Fibroblast of skin of right quadriceps (primary cell): ENCODE measurements at places on chromosomes 1 and 21.

DNA sequence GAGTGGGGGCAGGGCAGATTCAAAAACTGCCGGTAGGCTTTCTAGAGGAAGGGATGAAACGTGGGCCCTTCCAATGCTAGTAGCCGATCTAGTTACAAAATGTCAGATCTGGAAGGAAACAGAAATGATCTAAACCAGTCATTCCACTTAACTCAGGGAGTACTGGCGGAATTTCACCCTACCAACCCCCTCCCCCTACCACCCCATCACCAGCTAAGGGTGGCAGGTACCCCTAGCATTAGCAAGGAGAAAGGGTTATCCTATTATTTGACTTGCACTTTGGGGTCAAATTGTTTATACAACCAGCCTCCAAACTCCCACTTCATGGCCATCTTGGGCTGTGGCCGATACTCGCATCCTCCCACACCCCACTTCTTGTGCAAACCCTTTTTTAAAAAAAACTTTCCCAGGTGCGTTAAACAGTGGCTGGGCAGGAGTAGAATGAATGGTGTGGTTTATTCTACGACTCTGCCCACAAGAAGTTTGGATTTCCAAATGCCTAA is 644 bp upstream of the MRPL24 start:
- DNase-seq, result no peak

GRCh38 chr1:204478172-204478899 is 16.3 kb downstream of the PIK3C2B start:
- DNase-seq, result no peak

DNA sequence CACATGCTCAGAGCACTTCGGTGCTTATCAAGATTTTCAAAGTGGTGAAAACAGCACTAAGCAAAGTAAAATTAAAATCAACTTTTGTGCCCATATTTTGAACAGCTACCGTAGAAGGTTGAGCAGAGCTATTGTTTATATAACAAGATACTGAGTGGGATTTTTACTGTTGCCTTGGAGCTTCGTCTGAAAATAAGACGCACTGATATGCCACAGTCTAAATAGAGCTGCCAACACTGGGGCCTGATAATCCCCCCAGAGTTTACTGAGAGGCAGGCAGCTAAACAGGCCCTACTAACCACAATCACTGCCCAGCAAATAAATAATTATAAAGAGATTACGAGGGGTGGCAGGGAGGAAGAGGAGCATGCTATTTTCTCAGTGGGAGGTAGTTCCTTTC is 650 bp upstream of the CCDC190 start:
- no peak for DNase-seq

- no peak for DNase-seq
Measured at GRCh38 chr1:117682372-117682771, 76.5 kb downstream of the TENT5C start.

GRCh38 chr1:28640766-28641165 is 2.1 kb downstream of the TAF12 start:
- peak; percentile 11 for DNase-seq

DNA sequence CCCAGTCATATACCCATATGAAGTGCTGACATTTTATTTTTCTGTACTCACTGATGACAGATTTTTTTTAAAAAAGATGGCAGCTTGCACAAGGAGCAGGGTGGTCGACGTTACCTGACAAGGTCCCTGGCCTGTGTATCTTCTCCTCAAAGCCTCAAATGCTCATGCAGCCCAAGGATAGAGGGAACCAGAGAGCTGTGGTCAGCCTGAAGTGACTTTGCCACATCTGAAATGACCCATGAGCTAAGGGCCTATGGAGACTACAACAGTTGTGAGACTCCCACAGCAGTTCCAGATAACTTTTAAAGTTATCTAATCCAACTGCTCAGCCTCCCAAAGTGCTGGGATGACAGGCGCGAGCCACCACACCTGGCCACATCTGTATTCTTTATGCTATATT is 131.1 kb downstream of the GLUL start:
- DNase-seq, result no peak

DNA sequence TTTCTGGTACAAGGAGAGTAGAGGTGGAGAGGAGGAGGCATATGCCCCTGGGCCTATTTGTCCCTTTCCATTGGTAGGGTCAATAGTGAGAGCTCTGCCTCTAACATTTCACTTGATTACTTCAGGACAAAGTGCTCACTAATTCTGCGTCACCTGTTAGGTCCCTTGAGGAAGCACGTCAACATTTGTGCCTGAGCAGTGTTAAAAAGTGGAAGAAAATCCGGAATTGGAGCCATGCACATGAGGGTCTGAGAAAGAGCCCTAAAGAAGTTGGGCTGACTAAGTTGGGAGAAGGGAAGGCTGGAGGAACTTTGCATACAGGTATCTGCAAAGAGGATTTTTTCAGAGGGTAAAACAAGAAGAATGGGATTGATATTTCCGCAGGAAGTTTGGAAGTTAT is 1.9 kb downstream of the SLC25A44 start:
- DNase-seq, result no peak

DNA sequence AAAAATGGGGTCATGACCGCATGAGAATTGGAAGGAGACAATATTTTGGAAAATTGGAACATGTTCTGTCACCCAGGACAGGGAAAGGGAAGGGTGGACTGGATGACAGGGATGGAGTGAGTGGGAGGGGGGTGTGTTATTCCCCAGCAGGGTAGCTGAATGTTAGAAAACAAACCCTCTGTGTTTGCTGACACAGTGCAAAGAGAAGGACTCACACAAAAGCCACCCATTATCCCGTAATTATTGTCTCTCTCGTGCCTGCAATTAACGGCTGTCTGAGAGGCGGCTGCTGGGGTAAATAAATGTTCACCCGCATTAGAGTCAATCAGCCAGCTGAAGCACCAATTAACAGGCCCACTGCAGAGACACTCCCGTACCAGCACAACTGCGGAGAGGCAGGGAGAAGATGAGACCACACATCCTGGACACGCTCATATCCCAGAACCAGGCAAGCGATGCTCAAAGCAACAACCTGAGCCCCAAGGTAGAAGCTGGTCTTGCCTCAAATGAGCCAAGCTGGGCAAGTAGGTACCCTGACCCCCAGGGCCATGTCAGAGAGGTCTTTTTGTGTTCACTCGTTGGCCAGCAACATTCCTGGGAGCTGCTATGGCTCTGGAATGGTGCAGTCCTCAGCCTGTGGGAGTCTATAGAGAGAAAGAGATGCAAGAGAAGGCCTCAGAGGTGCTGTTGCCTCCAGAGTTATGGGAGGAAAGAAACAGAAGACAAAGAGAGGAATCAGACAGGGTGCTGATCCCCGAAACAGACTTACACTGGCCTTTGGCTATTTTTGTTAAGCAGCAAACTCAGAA is 19.4 kb downstream of the PLEKHA6 start:
- no peak for DNase-seq

- no peak for DNase-seq
Measured at GRCh38 chr21:39641827-39642450, 29.2 kb downstream of the B3GALT5 start.

DNA sequence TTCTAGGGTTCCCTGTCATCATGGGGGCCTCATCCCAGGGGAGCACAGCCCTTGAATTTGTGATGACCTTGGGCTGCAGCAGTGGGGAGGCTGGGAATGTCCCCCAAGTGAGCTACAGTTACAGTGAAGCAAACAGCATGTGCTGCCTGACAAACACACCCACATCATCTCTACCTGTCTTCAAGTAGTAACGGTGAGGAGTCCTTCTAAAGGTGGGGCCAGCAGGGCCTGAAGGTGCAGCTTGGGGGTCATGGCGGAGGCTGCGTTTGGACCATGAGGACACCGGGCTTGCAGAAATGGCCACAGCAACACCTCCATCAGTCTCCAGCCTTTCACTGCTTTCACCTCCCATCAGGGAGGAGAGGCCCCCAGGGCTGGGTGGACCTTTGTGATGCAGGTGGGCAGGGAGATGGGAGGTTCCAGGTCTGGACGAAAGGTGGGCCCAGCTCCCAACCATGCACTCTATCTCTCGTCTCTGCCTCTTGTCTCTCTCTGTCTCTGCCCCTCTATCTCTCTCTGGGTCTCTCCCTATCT is 55.7 kb downstream of the WNT9A start:
- DNase-seq, result no peak

DNA sequence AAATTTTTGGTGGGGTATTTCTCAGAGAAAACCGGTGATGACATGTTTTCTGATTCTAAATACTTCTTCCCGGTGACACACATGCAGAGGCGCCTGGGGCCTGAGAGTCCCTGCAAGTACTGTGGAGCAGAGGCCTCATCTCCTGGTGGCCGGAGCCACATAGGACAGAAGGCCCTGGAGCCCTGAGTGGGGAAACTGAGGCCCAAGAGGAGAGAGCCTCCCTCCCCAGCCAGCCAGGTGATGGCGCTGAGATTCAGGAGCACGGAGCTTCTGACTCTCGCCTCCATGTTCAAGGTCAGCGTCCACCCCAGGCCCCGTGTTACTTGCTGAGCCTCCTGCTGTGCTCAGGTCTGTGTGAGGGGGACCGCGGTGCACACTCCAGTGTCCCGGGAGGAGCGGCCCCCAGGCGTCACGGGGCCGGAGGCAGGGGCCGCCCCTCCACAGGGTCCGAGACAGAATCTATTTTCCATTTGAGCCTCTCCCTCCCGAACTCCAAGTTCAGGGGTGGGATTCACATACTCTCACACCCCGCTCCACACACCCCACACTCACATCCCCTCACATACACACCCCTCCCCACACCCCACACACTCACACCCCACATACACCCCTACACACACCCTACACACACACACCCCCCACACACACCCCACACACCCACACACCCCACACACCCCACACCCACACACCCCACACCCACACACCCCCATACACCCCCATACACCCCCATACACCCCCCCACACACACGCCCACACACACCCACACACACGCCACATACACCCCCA is 43.8 kb downstream of the SLX9 start:
- DNase-seq, result no peak

GRCh38 chr1:186615332-186615731 is 64.9 kb downstream of the PTGS2 start:
- DNase-seq, result no peak

DNA sequence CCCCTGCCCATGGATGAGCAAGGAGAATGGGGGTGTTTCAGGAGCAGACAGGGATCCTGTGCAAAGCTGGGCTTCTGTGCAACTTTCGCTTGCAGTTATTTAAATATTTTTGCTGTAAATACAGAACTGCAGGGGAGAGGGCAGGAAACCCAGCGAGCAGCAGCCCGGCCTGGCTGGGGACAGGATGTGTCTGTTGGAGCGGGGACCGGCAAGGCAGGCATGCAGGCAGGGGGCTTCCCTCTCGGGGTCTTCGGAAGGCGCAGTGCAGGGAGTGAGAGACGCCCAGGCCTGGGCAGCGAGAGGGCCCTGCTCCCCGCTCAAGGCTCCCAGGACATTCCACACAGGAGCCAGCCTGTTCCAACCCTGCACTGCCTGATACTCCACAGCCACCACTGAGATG is 1.7 kb upstream of the AIRE start:
- DNase-seq, result no peak
